Adrenal gland (tissue), 19 donors: ENCODE measurements at places on chromosomes 5 and 9. TPM values are rescaled to one million over a fixed set of nuclear protein-coding genes. Genes with fewer than 3 reads are reported as not detected.
A peak's percentile ranks its signal among the peaks of the same experiment; 100 is the strongest.

DNA sequence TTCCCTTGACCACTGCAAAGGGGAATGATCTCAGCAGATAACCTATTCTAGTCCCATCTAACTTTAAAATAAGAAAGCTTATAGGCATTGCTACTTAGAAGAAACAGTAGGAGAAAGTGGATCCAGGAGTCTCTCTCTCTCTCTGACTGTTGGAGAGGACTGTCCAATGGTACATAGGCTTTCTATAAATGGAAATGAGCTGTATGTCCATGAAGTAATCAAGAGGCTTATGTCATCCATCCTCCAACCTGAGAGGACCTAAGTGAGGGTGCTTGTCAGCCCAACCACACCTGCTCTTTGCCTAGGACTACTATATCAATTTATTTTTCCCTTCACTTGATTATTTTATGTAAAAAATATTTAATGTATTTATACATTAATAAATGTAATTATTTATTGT lies 172.3 kb downstream of the PAPPA start:
- no peak for DNase-seq

DNA sequence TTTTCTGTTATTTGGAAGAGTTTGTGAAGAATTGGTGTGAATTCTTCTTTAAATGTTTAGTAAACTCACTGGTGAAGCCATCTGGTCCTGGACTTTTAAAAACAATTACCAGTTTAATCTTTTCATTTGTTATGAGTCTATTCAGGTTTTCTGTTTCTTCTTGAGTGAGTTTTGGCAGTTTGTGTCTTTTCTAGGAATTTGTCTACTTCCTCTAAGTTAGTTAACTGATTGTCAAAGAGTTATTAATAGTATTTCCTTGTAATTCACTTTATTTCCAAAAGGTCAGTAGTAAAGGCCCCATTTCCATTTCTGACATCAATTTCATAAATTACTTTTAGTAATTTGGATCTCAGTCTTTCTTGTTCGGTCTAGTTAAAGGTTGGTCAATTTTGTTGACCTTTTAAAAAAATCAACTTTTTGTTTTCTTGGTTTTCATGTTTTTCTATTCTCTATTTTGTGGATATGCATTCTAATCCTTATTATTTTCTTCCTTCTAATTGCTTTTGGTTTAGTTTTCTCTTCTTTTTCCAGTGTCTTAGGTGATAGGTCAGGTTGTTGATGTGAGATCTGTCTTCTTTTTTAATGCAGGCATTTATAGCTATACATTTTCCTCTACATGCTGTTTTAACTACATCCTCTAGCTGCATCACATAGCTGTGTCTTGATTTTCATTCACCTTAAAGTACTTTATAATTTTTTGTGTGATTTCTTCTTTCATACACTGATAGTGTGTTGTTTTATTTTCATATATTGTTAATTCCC lies 7.3 kb upstream of the SMIM3 start:
- no peak for DNase-seq

The ZNF366 gene
- 2.2 TPM for polyA plus RNA-seq

DNA sequence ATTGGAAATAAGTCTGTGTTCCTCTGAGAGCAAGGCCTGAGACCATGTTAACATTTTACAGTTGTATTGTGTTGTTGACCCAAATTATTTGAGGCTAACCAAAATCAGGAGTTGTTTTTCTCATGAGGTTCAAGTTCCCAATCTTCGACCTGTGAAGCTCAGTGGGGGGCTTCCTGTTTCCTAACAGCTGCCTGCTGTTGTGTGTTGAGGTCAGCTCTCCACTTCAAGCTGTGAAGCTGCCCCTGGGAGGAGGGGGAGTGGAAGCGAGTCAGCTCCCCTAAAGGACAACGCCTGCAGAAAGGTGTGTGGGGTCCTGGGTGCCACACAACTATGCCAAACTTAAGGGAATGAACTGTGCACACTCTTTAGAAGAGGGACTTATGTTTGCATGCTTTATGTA lies 295.5 kb downstream of the IRX1 start:
- DNase-seq = no peak

GRCh38 chr9:114283551-114284111 lies 39.3 kb upstream of the ORM1 start:
- DNase-seq = no peak

GRCh38 chr9:136807281-136808074 lies at the start of gene RABL6:
TSS of gene RABL6 (plus strand) at chr9:136807948. CDS start at chr9:136808197, 249 bp downstream.
- peak; percentile 82 for DNase-seq
